ENCODE measurements at places on chromosomes 11 and 22. TPM values are rescaled to one million over a fixed set of nuclear protein-coding genes. Genes with fewer than 3 reads are reported as not detected.

- DNase-seq: no peak
Measured at GRCh38 chr11:118532091-118532490, 1.1 kb downstream of the TMEM25 start.

- DNase-seq: no peak
Measured at GRCh38 chr11:11122749-11123148, 230.3 kb downstream of the CSNK2A3 start.

DNA sequence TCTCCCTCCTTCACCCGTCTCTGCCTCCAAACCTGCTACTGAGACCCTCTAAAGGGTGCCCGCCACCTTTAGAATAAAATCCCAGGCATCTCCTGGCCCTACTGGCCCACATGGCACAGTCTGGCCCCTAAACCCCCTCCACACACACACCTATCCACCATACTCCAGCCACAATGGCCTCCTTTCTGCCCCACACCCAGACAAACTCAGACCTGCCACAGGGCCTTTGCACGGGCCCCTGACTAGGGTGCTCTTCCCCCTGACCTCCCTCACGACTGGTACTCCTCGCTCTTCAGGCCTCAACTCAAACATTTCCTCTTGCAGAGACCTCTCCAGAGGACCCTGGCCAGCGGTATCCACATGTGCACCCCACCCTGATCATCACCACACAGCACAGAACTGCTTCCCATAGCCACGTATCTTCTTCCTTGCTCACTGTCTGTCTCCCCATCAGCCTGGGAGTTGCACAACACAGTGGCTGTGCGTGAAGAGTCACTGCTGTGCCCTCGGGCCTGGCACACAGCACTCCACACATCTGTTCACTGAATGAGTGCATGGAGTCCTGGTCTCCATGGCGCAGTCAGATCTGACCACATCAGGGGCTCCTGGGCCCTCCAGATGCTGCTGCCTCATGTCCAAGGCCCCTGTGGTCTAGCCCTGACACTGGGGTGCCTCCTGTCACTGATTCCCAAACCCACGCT, 66.2 kb upstream of the TCF20 start:
- DNase-seq: no peak

GRCh38 chr22:36505998-36506635, 723 bp downstream of the FOXRED2 start:
- DNase-seq: no peak

DNA sequence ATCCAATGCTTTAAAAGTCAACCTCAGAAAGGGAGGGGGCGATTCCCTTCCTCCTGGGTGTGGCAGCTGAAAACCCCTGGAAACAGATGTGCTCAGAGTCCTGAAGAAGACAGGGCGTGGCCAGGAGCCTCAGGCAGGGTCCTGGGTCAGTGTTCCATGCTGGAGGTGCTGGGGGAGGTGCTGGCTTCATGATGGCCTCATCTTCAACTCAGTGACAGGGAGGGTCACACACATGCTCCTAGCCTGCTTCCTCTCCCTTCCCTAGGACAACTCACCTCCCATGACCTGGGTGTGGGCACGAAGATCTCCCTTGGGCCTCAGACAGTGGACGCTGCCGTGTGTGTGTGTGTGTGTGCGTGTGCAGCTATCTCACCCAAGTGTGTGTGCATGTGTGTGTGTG, 245.6 kb upstream of the B3GAT1 start:
- no peak for DNase-seq

- no peak for DNase-seq
Measured at GRCh38 chr11:43925932-43926505, 16.4 kb upstream of the C11orf96 start.

DNA sequence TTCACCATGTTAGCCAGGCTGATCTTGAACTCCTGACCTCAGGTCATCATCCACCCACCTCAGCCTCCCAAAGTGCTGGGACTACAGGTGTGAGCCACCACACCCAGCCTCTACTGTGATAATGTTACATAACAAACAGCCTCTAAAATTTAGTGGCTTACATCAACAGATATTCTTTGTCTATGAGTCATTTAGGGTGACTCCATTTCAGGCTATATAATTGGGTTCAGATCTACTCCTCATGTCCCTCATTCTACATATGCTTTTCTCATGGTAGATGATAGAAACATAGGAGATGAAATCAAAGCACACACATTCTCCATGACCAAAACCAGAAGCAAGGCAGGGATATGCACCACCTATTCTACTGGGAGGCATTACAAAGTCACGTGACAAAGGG, 72.7 kb downstream of the SIK2 start:
- DNase-seq: no peak

- DNase-seq: no peak
Measured at GRCh38 chr11:124877910-124878758, 12.9 kb downstream of the ROBO3 start.

- no peak for DNase-seq
Measured at GRCh38 chr11:15228331-15228849, 113.7 kb downstream of the INSC start.

DNA sequence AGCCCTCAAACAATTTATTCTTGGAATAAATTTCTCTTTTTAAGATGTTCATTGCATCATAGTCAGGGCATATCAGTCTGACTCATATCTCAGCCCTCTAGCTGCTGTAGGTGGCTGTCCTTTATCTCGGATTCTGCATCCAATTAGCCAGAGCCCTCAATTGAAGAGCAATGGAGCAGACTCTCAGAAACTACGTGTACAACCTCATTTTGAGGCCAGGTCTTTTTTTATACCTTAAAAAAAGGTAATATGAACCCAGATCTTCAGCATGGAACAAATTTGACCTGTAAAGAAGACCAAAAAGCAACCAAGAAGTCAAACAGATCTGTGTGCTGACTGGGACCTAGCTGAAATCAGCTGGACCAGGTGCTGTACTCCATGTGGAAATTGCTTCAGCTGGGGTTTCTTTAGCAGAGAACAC, 8.7 kb downstream of the OR52A5 start:
- no peak for DNase-seq

GRCh38 chr22:22487869-22488597, 20.5 kb downstream of the ZNF280B start:
- no peak for DNase-seq

- no peak for DNase-seq
Measured at GRCh38 chr11:118295815-118296454, 8.6 kb upstream of the CD3E start.

- DNase-seq: no peak
Measured at GRCh38 chr11:70924108-70924507, 328.3 kb downstream of the SHANK2 start.

- no peak for DNase-seq
Measured at GRCh38 chr22:26648528-26649388, 8.6 kb upstream of the MIAT start.

- no peak for DNase-seq
Measured at GRCh38 chr11:132977746-132978145, 554.6 kb downstream of the OPCML start.

GRCh38 chr11:12264361-12264760, 113.0 kb upstream of the PARVA start:
- no peak for DNase-seq

DNA sequence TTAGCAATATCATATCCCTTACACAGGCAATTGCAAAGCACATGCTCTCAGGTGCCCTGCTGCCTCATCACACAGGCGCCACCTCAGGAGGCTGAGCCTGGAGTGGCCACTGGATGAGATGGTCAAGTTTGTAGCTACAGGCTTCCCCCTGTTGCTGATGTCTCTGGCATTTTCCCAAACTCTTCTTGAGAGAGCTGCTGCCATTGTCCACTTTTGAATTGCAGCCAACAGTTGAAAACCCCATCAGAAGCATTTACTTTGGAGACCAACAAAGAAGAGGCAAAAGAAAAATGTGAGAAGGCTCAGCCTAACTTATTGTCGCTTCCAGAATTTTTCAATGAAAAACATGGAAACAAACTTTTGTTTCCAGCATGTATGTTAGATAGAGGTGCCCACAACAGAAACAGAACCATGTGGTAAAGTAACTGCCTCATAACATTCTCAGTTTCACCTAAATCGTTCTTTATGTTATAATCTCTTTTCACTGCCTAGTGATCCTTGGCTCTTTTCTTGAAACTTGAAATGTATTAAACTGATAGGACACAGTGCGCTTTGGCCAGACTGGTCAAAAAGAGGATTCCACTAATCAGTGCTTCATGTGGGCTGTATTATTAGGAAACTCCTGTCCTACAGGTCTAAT, 47.6 kb upstream of the OR8B8 start:
- DNase-seq: no peak

DNA sequence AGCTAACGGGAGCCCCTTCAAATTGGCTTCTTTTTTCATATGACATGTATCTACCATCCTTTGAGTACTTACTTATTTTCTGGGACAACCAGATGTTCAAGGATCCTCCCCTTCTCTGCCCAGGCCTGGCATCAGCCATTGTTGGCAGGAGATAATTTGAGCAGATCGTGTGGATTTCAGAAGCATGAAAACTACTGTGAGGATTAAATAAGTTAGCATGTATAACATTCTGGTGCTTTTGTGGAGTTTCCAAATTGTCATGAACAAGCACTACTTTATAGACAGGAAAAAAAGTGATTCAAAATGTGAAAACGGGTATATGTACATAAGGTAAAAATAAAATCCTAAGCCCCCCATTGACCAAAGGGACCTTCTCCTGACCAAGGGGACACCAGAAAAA, 2.1 kb upstream of the NADSYN1 start:
- no peak for DNase-seq

DNA sequence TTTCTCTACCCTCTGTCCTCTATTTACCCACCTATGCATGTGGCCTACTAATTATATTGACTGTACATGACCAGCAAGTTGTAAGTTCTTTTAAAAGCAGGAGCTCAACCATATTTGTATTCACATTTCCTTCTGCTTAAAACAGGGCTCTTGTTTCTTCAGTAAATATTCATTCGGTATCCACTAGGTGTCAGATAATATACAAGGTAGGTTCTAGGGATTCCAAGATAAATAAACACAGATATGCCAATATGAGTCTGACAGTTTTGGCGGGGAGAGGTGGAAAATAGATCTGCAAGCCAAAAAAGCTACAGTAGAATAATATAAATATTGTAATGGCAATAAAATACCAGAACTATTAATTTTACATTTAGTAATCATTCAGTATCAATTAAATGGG, 15.3 kb upstream of the RAB30 start:
- no peak for DNase-seq

SMTNL1 gene
- polyA plus RNA-seq: 0.12 TPM

BAIAP2L2 gene
- 4.8 TPM for polyA plus RNA-seq

POTEH gene
- polyA plus RNA-seq: not detected

ZNF215 gene
- polyA plus RNA-seq: 3.5 TPM

ASPHD2 gene
- 3.7 TPM for polyA plus RNA-seq

APOL5 gene
- polyA plus RNA-seq: not detected

MYO18B gene
- 0.06 TPM for polyA plus RNA-seq

MICAL3 gene
- polyA plus RNA-seq: 27.6 TPM

TYR gene
- polyA plus RNA-seq: 0.06 TPM

OR4C12 gene
- not detected for polyA plus RNA-seq

Data from right renal cortex interstitium (tissue), 3 donors.